Non-pigmented ciliary epithelial cell (primary cell): ENCODE measurements at places on chromosomes 6 and 20.

GRCh38 chr6:159608961-159609651 lies 83.9 kb downstream of the SOD2 start:
- no peak for DNase-seq

DNA sequence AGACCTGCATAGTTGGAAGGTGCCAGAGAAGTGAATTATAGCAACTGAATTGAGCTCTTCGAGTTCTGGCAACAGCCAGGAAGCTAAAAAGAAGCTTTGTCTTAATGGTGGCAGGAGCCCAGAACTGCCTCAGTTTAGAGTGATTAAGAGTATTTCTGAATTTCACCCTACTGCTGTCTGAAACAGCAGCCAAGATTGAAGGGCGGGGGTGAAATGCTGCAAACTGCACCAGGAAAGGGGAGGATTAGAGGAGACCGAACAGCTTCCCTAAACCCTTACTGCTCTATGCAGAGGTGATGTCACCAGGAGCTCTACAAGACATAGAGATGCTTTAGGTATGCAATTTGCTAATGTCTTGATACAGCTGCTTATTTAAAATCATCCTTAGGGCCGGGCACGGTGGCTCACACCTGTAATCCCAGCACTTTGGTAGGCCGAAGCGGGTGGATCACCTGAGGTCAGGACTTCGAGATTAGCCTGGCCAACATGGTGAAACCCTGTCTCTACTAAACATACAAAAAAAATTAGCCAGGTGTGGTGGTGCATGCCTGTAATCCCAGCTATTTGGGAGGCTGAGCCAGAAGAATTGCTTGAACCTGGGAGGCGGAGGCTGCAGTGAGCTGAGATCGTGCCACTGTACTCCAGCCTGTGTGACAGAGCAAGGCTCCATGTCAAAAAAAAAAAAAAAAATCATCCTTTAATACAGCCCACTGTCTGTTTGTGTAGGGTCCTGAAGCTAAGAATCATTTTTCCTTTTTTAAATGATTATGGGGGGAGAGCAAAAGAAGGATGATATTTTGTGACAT lies 91.7 kb upstream of the IYD start:
- no peak for DNase-seq

DNA sequence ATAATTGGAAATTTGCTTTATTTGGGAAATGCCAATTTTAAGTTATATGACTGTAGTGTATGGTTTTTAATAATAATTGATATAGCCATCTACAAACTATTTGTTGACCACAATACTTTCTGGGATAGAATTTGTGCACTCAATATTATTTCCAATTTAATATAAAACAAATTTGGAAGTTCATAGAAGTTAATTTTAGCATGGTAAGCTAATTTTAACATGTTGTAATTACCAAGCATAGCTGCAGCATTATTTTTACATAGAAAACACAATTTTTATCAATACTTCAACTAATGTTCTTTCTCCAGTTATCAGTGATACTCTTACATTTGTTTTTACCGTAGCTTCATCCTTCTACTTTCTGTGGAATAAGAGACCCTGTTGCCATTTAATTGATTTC lies 100.8 kb downstream of the L3MBTL3 start:
- no peak for DNase-seq

DNA sequence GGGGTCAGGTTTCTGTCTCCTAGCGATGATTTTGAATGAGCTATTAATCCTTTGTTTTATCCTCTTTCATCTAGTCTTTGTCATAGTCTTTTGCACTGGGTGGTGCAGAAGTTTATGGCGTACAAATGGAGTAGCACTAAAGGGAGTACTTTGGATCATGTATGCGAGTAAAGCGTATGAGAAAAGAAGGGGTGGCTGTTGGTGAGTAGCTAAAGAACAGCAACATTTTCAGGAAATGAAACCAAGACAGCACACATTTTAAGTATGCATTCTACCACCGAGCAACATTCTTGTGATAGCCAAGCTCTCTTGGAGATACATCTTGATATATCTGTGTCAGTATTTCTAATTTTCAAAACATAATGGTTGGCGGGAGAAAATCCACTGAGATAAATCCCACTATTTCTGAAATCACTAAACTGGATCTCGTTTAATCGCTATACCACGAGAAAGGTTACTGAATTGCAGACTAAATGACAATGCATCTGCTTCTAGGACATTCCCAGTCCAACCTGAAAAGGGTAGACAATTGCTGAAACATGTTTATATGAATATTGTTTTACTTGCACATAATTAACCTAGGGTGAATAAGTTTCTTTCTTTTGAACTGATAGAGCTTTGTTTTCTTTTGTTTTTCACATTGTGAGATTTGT lies 196.1 kb downstream of the TRIM27 start:
- DNase-seq, result no peak

GRCh38 chr6:4172368-4172767 lies 37.0 kb upstream of the ECI2 start:
- no peak for DNase-seq

- no peak for DNase-seq
Measured at GRCh38 chr6:193773-194310, 98.4 kb upstream of the DUSP22 start.

DNA sequence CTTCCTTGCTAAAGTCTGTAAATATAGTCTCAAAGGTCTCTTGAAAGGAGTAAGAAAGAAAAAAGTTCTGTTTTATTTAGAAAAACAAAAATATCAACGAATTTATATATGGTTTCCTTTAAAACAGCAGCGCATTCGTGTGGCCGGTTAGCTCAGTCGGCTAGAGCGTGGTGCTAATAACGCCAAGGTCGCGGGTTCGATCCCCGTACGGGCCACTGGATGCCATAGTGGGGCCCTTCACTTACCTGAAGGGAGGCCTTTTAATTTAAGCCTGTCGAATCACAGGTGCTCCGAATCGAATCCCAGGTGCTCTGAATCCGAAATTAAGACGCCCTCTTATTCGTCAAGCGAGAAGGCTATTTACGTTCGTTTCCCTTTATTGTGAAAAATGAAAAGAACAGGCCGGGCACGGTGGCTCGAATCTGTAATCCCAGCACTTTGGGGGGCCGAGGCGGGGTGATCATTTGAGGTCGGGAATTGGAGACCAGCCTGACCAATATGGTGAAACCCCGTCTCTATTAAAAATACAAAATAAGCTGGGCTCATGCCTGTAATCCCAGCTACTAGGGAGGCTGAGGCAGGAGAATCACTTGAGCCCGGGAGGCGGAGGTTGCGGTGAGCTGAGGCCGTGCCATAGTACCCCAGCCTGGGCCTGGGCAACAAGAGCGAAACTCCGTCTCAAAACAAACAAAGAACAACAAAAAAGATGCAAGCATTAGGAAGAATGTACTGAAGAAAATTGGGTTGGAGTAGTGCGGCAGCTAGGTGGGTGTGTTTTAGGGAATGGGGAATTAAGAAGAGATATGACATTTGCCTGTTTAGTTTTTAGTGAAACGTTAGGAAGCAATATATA lies 195.8 kb upstream of the ZNF184 start:
- no peak for DNase-seq

- DNase-seq, result peak; percentile 54
Measured at GRCh38 chr6:19333936-19334335, 503.2 kb upstream of the ID4 start.

GRCh38 chr20:38337561-38338140 lies 8.6 kb upstream of the LBP start:
- DNase-seq, result no peak

GRCh38 chr6:154763650-154764049 lies 30.4 kb downstream of the SCAF8 start:
- DNase-seq, result no peak
